Fibroblast of pulmonary artery (primary cell): ENCODE measurements at places on chromosomes 12 and 14.

- no peak for DNase-seq
These were observed 16.7 kb downstream of the TRHDE start for GRCh38 chr12:72288911-72289310.

DNA sequence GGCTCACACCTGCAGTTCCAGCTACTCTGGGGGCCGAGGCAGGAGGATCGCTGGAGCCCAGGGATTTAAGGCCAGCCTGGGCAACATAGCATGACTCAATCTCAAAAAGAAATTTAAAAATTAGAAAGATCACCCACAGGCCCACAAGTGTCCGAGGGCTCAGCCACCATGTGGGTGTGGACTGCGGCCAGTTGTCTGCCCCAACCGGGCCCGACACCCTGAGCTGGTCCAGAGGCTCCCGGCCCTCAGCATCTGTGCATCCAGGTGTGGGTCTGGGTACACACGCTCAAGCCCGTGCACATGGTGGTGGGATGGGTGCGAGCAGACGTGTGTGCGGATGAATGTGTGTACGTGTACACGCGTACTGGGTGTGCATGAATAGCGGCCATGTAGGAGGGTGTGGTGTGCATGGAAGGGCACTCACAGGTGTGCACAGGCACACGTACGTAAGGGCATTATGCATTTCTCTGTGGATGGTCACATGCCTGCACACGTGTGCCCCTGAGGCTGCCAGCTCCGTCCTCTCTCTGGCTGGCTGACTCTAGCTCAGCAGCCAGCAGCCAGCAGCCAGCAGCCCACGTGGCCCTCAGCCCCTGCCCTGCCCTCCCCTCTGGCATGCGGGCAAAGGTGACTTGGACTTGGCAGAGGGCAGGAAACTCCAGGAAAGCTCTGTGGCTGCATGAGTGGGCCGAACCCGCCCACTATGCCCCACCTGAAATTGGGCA is 23.3 kb upstream of the NUDT14 start:
- DNase-seq = no peak

DNA sequence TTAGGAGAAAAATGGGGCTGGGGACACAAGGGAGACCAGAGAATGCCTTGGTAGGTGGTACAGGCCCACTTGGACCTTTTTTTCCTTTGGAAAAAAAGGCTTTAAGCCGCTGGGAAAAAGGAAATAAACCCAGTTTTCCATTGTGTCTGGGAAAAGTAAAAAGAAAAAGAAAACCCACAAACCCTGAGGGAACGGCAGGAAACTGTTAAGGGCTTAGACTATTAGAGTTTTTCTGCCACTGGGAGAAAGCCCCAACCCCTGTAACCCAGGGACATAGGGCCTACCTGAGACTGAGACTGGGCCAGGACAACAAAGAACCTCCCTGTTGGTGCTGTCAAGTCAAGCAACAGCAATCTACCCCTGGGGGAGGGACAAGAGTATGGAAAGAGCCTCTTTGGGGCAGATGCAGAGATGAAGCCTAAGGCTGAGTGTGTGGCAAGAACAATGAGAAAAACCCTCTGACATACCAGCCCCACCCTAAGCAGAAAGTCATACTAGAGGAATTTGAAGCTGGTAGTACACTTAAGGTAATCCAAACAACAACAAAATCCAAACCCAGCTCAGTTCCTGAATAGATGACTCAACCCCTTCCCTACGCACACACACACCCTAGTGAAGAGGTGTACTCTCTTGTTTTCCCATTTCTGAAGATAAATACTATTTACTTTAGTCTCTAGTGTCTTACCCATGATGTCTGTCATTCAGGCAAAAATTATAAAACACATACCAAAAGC is 22.8 kb downstream of the ATF1 start:
- peak; percentile 96 for DNase-seq

GRCh38 chr14:77200406-77200985 is 18.9 kb downstream of the TMEM63C start:
- DNase-seq = no peak

DNA sequence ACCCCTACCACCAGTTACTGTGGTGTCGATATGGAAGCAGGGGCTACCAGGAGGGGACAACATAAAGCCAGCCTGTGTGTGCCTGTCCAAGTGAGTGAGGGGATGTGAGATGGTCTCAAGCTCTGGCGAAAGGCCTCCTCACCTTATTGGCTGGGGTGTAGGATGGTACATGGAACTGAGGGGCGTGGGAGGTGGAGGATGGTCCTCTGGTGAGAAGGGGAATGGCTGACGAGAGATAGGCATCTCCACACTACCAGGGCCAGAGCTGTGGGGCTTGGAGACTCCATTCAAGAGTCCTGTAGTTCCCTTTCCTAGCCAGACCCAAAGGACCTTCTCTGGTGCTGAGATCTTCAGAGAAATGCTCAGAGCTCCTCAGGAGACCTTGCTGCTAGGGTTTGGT is 32.5 kb upstream of the COL2A1 start:
- DNase-seq = no peak

GRCh38 chr12:15209782-15210181 is 11.4 kb downstream of the RERG start:
- peak; percentile 78 for DNase-seq

GRCh38 chr14:83958359-83958758 is 1571.6 kb upstream of the FLRT2 start:
- no peak for DNase-seq

DNA sequence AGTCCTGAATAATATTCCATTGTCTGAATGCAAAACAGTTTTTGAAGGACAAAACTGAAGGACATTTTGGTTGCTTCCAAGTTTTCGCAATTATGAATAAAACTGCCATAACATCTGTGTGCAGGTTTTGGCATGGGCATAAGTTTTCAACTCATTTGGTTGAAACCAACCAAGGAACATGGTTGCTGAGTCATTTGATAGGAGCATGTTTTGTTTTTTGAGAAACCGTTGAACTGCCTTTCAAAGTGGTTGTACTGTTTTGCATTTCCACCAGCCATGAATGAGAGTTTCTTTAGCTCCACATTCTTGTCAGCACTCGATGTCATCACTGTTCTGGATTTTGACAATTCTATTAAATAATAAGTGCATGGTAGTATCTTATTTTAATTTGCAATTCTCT is 23.0 kb upstream of the GSG1 start:
- peak; percentile 37 for DNase-seq

DNA sequence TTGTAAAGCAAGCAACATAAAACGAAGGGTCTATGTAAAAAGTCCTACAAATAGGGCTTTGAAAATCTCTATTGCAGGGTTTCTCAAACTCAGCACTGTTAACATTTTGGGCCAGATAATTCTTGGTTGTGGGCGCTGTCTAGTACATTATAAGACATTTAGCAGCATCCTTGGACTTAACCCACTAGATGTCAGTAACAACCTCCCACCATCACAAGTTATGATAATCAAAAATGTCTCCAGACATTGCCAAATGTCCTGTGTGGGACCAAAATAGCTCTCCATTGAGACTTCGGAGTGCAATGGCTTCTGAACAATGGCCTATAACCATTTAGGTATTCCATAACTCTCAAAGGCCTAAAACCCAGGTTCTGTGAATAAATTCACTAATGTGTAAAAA is 22.9 kb upstream of the DHRS7 start:
- peak; percentile 36 for DNase-seq

GRCh38 chr14:51616256-51616655 is 35.5 kb upstream of the FRMD6 start:
- no peak for DNase-seq

DNA sequence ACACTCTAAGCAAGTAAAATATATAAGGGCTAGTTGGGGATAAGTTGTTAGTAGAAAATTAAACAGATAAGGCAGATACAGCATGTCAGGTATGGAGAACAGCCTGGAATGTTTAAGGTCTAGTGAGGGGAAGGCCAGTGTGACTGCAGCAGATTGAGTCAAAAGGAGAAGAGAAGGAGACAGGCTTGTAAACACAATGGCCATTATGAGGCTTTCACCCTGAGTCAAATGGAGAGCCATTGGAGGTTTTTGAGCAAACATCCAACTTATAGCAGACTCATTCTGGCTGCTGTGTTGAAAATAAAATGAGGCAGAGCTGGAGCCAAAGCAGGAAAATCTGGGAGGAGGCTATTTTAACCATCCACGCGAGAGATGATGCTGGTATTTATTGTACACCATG is 142.0 kb downstream of the DUSP6 start:
- DNase-seq = no peak

- peak; percentile 48 for DNase-seq
These were observed 12.7 kb downstream of the SPTLC2 start for GRCh38 chr14:77603654-77604255.

DNA sequence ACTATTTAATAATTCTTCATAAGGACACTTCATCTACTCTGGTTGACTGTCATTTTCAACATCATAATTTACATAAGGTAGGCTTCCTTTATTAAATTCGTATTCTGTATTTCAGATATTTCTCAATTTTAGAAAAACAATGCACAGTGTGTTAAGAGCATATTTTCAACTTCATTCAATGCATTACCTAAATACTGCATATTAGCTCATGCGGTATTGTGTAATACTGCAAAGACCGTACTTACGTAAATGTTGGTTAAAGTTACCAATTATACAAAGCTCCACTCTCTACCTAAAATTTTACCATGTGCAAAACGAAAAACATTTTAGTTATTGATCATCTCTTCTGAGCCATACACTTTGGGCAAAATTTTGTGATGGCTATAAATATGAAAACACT is 62.8 kb downstream of the EXOC5 start:
- DNase-seq = peak; percentile 28

GRCh38 chr14:102696856-102697495 is 80.3 kb upstream of the TRAF3 start:
- no peak for DNase-seq
